ENCODE measurements at places on chromosomes 7 and 10.

DNA sequence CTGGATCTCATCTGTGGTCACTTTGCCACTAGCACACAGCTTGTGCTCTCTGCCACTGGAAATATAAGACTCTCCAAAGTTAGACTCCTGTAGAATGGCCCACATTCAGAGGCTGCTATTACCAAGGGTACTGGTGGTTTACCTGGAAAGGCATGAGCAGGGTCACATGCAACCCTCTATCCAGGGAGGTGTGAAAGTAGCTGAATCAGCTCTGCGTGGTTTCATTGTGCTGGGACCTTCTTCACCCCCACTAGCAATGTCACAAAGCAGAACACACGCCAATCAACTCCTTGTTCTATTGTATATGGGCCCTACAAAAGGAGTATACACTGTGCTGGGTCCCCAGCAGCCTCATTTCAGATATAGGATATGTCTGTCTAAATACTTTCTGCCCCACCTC is 353.6 kb upstream of the AUTS2 start:
- DNase-seq: no peak

DNA sequence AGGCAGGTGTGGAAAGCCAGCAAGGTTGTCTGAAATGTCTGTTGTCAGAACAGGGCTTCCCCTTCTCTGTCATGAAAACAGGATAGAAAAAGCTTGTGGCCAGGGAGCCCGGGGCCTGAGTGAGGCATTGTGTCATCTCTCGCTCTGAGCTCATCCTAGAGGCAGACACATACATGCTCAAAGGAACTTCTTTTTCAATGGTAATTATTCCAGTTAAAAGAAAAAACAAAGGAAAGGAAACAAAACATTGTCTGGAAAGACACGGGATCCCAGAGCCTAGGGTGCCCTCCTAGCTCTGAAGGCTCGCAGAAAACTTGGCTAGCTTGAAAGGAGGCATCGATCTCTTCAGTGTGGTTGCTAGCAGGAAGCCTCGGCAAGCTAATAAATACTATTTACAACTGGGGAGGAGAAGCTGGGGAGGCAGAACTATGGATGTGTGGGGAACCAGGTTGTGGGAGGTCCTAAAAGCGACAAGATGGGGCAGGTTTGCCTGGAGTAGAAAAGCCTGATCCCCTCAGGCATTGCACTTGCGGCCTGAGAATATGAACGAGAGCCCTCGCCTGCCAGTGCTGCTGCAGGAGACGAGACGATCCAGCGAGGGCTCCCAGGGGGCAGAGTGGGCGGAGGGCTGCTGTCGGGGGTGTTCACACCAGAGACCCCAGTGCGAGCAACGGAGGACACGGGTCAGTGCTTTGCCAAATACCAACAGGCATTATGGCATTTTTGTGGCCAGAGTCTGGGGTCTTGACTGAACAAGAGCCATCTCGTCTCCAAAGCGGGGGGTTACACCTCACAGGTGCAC is 32.8 kb upstream of the DGKI start:
- DNase-seq: no peak

GRCh38 chr7:94513565-94513860 is 3.9 kb downstream of the CASD1 start:
- DNase-seq: no peak

- no peak for DNase-seq
Observed at GRCh38 chr10:81953420-81953819, 78.4 kb downstream of the NRG3 start.

DNA sequence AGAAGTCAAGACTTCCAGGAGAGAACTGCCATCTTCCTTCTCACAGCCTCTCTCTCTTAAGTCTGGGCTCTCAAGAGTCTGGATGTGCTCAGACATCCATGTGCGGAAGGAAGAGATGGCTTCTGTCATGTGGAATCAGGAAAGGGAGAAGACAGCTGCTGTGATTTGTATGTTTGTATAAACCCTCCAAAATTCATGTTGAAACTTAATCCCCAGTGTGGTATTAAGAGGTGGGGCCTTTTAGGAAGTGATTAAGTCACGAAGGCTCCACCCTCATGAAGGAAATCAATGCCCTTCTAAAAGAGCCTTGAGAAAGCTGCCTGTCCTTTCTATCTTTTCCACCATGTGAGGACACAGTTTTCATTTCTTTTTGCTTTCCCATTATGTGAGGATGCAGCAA is 73.9 kb upstream of the PTN start:
- no peak for DNase-seq

DNA sequence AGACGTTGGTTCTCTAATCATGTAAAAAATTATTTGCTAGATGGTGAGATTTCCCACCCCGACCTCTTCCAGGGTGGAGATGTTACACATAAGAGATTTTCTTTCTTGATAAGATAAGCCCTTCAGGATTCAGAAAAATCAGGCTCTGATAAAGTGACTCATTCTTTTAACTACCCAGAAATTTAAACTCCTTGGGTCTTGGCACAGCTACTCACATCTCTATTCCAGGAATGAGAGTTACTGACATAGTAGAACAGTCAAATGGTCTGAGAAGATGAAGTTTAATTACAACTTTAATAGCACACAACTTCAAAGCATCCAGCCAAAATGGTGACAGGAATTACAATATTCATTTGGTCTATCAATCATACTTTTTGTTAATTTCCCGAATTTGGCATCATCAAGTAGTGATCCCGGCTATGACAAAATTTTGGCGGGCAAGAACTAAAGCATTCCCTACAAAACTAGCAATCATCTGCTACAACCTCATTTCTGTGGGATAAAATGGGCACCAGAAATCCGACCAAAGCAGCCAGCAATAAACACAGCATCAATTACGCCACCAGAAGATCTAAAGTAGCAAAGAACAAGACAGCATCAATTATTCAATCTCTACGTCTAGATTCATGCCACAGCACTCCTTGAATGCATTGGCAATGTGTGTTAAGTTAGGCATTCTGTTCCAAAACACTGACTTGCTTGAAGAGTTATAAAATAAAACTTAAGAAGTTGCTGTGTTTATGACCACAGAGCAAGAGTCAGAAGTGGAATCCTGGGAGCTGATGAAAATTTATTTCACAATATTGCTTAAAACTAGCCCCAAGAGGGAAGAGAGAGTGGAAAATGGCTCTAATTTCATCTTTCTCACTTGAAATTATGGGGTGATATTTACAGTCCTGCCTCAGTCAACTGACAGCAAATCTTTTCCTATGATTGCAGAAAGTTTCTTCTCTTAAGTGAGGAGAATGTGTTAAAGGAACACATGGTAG is 565.7 kb upstream of the ANKRD30A start:
- no peak for DNase-seq

DNA sequence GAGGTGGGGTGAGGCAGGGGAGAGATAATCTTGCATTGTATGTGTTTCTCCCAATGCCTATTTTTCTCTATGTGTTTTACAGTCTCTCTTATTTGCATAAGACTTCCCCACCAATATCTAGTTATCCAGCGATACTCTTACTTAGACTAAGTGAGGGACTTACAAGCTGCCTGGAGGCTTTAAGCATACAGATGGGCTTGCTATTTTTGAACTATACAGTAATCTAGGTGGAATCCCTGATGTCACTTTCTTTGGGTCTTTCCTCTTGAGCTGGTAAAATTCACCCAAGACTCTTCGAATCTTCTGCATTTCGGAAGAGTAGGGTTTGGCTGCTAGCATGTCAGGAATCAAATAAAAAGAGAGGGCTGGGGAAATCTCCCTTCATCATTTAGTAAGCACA is 76.6 kb downstream of the NDUFB2 start:
- no peak for DNase-seq

DNA sequence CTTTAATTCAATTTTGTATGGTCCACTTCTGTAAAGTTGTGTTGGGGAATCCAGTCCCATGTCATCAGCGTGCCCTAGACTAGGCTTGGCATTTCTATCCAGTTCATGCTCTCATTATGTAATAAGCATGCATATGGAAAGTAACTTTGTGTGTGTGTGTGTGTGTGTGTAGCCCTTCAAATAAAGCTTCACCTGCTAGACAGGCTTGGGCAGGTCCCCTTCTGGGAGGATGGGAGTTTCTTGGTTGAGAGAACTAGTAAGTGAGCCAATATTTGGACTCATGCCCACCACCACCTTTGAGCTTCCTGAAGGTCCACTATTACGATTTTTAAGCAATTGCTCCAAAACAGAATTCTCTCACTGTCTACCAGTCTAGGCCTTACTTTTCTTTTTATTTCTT is 6.9 kb downstream of the BZW2 start:
- no peak for DNase-seq

DNA sequence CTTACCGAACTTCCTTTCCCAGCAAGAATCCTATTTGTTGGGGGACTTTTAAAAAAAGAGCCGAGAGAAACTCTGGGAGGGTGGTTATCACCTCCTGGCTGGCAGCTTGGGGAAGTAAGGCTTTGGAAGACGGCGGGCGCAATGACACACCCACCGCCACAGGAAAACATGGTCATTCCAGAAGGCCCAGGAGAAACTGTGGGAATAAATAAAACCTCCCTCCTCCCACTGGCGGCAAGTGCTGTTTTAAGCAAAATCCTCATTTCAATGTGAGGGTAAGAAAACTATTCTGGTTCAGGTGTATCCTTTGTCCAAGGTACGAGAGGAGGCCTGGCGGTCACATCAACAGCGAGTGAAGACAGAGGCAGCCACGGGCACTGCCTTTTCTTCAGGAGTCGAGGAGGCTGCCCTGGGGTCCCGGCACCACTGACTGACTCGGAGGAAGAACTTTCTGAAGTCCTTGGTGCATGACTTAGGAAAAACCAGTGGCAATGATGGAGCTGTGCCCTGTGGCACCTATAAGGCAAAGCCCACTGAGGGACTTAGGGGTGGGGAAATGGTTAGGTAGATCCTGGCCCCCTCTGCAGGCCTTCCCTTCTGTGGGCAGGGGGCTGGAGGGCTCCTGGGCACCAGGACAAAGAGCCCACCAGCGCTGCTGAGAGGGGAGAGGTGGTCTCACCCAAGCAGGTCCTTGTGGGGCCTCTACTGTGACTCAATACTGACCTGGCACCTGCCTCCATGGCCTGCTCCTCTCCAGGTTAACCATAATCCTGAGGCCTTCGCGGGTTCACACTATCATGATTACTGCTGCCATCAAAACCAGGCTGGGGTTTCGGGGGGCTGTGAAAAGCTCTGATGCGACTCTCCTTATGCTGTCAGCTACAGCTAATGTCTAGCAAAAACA is 21.4 kb downstream of the DNAJB12 start:
- no peak for DNase-seq

DNA sequence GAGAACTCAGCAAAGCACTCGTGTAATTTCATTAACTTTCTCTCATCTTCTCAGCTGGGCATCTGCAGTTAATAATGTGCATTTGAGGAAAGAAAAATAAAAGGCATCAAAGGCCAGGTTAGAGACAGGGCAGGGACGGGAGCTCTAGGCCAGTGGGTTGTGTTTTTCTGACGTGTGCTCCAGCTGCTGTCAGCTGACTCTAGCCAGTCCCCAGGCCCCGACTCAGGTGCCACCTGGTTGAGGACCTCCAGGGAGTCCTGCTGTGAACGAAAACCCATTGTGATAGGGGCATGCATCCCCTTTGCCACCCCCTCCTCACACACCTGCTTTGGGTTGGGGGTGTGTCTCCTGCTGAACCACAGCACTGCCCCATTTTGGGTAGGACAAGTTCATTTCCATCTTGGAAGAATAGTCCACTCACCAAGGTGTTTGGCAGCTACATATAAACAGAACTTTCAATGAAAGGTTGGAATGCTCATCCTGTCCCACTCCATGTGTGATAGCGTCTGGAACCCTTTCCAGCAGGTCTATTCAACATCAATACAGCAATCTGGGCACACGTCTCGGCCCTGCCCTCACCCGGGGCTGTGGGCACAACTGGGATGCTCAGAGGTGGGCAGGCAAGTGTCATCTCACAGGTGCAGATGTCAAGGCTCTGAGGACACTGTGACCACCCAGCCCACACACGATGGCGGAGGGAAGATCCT is 146.1 kb upstream of the FAM20C start:
- DNase-seq: no peak

DNA sequence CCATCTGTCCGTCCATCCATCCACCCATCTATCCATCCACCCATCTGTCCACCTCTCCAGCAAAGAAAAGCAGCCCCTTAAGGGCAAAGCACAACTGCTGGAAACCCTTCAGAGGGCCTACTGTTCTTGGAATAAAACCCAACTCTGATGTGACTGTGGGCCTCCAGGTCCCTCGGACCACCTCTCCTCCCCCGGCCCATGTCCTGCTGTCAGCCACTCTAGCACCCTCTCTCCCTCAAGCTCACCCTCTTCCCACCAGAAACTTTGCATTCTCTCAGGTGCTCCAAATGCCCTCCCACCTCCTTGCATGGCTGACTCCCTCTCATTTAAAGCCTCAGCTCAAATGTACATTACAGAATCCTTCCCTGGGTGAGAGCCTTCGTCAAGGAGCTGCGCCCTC is 110.3 kb downstream of the ARHGAP22 start:
- no peak for DNase-seq

GRCh38 chr7:135768467-135768866 is 19.9 kb upstream of the FAM180A start:
- no peak for DNase-seq

- DNase-seq: no peak
Observed at GRCh38 chr10:118808601-118809356, 54.0 kb upstream of the CACUL1 start.

GRCh38 chr10:127854769-127855590 is 37.8 kb downstream of the CLRN3 start:
- no peak for DNase-seq

GRCh38 chr10:130029209-130029608 is 65.1 kb upstream of the EBF3 start:
- no peak for DNase-seq

DNA sequence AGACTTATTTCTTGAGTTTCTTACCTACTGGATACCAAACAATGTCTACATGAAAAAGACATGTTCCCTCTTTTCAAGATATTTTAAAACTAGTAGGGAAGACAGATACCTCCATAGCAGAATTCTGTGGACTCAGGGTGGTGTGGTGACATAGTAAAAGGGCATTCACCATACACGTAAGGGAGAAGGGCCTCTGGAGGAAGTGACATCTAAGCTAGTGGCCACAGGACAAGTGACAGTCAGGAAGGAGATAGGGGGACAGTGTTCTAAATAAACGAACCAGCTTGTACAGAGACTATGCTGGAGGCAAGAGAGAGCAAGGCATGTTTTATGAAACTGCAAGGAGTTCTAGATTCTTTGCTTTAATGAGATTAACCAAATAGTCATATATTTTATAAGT is 321.7 kb upstream of the LRGUK start:
- DNase-seq: no peak

DNA sequence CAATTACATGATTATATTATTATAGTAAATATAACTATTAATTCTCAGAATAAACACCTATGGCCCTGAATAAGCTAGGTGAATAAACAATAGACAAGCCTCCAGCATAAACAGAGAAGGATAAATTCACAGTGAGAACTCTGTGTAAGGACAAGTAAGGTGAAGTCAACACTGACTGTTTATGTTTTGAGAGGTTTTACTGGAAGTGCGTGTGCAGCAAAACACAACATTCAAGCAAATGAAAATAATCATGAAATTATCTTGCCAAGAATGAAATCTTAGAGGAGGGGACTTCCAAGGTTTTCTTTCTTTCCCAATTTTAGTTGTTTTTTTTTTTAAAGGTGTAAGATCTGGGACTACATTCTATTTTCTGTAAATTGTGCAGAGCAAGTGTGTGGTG is 112.5 kb downstream of the MACC1 start:
- DNase-seq: no peak

Data from stimulated activated CD4-positive, alpha-beta T cell treated with anti-CD3 and anti-CD28 coated beads, Interleukin-2, amount 100 ng/mL, for 4 hours (primary cell).